ENCODE measurements at places on chromosomes 13 and 19.

GRCh38 chr13:111270126-111270525 is 50.3 kb upstream of the TEX29 start:
- peak; percentile 20 for DNase-seq

- DNase-seq: no peak
These were observed 229.6 kb downstream of the ZIC5 start for GRCh38 chr13:99741960-99742359.

DNA sequence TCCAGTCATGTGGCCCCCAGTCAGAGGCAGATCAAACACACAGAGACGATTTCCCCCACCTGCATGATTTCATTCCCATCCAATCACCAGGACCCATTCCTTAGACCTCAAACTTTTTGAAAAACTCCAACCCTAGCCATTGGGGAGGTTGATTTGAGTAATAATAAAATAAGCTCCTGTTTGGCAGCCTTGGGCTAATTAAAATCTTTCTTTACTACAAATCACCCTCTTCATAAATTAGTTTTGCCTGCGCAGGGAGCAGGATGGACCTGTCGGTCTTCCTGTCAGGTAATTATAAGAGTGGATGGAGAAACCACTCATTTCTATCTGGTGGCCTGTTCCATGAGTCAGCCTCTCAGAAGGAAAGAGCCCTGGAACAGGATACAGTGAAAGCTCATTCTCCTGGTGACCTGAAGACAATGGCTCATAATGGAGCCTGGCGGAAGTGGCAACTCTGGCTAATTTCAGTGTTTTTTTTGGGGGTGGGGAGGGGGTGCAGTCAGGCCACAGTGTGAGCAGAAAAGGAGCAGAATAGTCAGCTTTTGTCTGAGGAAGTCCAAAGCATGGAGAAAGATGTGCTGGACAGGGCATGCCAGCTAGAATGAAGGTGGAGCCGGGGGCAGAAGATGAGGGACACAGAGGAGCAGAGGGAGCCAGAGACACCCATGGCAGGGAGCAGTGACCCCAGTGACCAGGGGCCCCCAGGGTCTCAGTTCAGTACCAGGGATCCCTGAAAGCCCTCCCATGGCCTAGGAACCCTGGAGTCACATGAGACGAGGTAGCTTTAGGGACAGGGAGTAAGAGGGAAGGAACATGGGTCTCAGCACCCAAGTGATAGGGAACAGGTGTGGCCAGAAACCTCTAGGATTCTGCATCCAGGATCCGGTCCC is 31.8 kb upstream of the PSG9 start:
- DNase-seq: no peak

DNA sequence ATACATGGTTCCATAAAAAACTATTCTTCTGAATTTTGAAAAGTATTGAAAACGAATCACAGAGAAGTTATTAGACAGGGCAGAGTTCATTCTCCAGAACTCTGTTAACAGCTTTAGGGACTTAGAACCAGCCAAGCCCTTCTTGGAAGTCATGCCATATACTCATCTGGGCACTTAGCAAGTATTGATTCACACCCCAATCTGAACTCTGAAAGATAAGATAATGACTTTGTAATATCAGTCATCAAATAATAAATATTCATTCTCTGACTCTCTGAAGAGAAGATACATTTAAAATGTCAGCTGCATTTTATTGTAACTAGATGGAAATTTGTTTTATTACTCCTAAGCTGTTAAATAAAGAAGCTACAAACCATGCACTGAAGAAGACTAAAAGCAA is 43.8 kb upstream of the ITM2B start:
- DNase-seq: no peak

- DNase-seq: no peak
These were observed 134.9 kb upstream of the SPACA7 start for GRCh38 chr13:112241288-112241687.

GRCh38 chr13:76455960-76456359 is 430.2 kb downstream of the KCTD12 start:
- DNase-seq: peak; percentile 56

DNA sequence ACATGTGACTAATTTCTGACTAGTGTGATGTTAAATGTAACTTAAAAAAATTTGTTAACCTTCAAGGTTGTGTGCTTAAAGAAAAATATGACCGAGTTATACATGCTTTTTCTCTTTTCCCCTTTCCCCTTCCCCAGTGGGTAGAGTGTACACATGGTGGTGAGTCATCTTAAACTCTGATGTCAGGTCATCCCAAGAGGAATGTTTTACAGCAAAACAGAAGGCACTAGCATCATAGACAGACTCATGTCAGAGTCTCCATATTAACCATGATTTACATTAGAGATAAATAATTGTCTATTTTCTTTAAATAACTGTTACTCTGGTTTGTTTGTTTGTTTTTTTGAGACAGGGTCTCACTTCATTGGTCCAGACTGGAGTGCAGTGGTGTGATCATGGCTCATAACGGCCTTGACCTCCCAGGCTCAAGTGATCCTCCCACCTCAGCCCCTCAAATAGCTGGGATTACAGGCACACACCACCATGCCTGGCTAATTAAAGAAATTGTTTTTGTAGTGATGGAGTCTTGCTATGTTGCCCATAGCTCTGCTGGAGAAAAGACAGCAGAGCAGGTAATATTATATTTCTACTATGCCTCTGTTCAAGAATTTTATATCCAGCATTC is 160.4 kb upstream of the PCDH9 start:
- DNase-seq: peak; percentile 4

GRCh38 chr13:109256866-109257760 is 529.3 kb downstream of the IRS2 start:
- peak; percentile 98 for DNase-seq

DNA sequence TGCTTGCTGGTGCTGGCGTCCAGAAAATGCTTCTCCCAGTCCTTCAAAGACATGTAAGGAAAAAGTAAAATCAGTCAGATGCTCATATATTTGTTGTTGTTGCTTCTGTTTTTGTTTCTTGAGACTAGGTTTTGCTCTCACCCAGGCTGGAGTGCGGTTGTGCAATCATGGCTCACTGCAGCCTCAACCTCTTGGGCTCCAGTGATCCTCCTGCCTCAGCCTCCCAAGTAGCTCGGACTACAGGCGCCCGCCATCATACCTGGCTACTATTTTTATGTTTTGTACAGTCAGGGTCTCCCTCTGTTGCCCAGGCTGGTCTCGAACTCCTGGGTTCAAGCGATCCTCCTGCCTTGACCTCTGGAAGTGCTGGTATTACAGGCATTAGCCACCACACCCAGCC is 11.0 kb upstream of the EPS15L1 start:
- no peak for DNase-seq

DNA sequence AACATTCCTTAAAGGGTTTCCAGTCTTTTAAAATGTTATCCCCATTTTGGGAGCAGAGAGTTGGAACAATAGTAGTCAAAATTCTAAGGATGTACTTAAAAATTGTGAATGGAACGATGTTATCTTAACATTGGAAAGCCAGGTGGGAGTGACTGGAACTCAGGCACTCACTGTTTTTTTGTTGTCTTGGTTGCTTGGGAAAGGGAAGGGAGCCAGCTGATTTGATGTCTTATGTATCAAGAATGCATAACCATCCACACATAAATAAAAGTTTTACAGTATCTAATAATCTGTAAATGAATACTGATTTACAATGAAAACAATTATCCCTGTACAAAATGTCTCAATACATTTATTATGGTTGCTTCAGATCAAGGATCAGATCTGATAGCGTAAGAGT is 88.7 kb downstream of the SLC10A2 start:
- DNase-seq: no peak

DNA sequence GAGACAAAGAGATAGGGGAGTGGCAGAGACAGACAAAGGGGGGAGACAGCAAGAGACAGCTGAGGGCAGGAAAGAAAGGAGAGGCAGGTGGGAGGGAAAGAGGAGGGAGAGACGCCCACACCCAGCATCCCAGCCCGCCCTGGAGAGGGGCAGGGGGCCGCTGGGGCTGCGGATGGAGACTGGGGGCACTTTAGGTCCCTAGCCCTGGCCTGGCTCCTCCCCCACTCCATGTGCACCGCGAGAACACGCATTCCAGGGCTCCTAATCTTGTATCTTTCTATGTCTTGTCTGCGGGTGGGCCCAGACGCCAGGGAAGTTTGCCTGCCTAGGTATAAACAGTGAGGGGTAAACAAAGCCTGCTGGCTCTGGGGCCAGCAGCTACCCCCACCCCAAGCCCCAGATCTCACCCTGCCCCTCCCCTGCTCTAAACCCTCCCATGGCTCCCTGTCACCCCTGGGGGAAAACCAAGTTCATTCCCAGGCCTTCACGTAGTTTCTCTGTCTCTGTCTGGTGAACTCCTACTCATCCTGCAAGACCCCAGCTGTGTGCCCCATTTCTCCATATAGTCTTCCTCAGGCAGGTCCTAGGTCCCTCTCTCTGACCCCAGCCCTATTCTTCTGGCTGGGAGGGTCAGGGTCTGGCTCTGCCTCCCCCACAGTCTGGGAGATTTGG is 5.7 kb downstream of the TLE5 start:
- DNase-seq: no peak

DNA sequence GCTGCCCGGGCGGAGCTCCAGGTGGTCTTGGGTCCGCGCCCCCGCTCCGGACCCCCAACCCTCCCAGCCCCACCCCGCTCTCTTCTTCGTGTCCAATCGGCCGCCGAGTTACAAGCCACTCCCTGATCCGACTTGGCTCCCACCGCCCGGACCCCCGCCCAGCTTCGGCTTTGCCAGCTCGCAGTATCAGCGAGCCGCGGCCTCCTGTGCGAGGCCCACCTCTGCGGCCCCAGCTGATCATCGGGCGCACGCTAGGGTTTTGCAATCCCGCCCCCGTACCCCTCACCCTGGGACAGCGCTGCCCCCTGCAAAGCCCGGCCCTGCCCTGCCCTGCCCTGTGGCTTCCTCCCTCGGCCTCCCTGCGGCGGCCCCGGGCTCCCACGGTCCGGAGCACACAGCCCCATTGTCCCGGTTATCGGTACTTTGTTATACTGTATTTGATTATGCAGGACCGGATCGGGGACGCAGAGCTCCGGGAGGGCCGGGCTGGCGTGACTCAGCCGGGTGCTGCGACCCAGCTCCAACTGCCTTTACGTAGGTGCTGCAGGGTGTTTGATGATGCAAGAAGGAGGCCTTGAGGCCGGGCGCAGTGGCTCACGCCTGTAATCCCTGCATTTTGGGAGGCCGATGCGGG is 598 bp upstream of the LPAR2 start:
- no peak for DNase-seq

DNA sequence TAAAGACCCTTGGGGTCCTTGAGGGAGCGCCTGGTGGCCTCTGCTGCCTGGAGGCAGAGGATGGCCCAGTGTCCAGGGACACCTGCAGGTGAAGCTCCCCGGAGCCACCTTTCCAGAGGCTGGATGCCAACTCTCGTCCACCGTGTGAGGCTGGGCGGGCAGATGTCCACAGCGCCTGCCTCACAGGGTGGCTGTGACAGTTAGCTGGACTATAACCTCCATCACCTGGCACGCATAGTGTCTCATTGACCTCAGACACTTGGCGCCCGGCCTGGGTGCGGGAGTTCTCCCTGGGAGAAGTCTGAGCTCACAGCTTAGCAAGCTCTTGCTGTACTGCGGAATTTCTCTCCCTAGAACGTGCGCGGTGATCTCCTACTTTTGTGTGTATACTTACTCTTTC is 9.8 kb downstream of the BICRA start:
- DNase-seq: peak; percentile 56

- DNase-seq: peak; percentile 61
These were observed 63.4 kb upstream of the C1QTNF9B start for GRCh38 chr13:23960566-23961156.
